ENCODE measurements at places on chromosomes 12 and 14.

DNA sequence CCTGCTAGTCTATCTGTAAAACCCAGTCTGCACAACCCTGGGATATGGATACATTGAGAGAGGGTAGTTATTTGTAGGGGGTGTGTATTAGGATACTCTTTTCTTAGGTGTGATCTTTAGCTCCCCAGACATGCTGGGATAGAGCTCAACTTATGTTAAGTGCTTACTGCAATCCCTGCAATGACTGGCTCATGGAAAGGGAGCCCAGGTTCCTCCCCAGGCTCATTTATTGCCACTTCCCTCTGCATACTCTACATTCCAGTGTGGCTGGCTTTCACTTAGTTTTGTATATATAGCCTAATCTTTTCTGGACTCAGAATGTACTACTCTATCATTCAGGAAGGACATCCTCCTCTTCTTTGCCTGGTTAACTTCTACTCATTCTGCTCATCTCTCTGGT is 172.0 kb downstream of the SYT10 start:
- no peak for DNase-seq

DNA sequence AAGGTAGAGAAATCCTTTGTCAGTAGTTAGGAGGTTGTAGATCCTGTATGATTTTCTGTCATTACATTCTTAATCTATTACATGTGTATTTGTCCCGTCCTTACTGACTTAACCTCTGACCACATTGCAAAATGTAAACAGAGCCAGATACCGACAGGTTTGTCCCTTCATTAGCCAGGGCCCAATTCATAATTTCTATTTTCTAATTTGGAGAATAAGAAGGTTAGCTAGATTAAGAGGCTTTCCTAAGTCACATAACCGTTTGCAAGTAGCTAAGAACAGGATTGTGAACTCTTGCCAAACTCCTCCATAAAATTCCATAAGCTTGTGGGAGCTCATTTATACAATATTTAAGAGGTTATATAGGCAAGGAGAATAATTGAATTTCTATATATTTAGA is 352.6 kb downstream of the RAD51B start:
- DNase-seq = no peak

DNA sequence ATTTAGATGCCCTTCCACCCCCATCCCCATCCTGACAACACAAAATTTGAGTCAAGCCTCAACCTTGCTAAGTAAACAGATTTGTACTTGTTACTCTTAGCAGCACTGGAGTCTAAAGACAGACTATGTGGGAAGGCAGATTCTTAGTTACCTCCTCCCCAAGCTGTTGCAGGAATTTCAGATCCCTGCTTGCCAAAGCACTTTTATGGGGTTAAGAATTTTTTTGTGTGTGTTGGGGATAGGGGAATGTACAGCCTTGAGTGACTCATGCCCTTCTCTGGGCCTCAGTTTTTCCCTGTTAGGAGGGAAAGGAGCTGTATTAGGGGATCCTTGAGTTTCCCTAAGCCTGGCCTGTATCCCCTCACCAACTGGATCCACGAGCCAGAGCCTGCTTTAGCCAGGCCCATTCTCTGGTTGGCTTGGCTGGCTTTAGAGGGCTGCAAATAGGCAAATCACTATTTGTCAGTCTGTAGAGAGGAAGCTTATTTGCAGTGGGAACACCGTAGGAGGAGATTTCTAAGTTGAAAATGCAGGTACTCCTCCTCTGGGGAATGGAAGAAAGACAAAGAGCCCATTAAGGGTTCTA is 27.7 kb upstream of the RNU6-8 start:
- DNase-seq = peak; percentile 77

- no peak for DNase-seq
Observed at GRCh38 chr14:47389535-47389934, 285.9 kb downstream of the MDGA2 start.

DNA sequence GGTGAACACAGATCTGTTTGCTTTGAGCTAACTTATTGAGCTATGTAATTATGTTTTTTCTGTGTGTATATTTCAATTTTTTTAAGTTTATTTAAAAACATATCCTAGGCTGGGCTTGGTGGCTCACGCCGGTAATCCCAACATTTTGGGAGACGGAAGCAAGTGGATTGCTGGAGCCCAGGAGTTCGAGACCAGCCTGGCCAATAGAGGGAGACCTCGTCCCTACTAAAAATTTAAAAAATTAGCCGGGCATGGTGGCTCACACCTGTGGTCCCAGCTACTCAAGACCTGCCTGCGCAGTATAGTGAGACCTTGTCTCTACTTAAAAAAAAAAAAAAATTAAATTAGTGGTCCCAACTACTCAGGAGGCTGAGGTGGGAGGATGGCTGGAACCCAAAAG is 16.2 kb upstream of the RNASE1 start:
- no peak for DNase-seq

GRCh38 chr14:23829736-23830471 is 123.7 kb upstream of the DHRS4 start:
- DNase-seq = peak; percentile 92

GRCh38 chr12:29622251-29622650 is 124.8 kb upstream of the OVCH1 start:
- no peak for DNase-seq

DNA sequence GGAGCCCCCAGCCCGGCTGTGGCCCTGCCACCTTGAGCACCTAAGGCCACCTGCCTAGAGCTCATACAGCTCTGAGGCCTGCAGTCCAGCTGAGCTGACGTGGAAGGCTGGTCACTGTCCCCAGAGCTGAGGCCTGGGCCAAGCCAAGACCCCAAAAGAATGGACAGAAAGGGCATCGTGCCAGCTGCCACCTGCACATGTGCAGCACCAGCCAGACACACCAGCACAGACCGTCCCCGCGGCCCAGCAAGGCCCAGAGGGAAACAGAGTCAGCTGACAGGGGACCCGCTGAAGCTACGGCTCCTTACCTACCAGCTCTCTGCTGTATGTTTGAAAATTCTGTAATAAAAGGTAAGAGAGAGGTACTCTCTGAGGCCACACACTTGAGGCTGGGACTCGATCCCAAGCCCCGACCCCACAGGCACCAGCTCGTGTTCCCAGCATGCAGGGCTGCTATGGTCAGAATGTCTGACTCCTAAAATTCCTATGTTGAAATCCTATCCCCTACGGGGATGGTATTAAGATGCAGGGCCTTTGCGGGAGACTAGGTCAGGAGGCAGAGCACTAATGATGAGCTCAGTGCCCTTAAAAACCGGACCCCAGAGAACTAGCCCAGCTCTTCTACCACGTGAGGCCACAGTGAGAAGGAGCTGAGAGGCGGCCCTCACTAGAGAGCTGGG is 25.4 kb downstream of the BRF1 start:
- no peak for DNase-seq

DNA sequence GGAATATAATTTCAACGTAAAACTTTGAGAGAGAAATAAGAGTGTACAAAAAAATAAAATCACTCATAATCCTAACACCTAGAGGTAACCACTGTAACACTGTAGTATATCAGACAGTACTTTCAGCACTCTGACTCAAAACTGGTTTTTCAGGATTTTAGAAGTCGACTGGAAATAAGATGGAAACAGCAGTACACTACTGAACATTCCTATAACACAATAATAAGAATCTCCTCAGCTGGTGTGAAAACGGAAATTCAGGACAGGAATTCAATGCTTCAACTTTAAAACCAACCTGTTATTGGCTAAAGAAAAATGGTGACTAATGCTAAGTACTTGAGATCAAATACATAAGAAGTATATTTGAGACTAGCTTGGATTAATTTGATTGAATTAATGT is 12.3 kb upstream of the PITPNM2 start:
- DNase-seq = peak; percentile 92

GRCh38 chr14:23624830-23625404 is 11.2 kb upstream of the DHRS2 start:
- DNase-seq = no peak
